NCI-H2081 treated with DMSO at 0.1 percent for 48 hours (cell line): ENCODE measurements at places on chromosomes 16 and 17.

DNA sequence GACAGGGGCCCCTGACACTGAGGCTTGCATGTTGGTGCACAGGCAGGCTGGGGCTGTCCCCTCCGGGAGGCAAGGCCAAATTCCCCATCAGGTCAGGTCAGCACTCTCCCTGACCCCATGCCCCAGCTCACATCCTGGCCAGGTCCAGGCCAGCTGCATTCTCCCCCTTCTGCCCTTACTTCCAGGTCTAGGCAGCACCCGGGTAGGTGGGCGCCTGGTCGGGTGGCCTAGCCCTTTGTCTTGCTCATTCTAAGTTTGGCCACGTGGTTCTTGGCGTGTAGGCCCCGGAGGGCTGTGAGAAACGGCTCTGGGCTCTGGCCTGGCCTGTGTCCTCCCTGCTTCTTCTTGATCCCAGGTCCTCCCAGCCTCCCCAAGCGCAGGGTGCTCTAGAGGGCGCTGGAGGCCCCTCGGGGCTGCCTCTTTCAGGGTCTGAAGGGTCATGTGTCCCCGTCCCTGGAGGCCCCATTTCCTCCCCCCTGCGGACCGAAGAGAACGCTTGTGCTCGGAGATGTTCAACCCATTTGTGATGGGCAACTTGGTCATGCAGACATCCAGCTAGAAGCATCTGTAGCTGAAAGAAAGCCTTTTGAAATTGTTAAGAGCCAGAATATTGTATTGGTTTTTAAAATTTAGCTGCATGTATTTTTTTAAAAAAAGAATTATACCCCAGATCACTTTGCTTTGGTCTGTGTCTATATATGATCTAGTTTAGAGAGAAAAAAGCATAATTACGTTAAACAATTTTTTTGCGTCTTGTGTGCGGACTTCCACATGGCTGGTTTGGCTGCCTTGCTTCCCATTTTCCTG lies 6.7 kb downstream of the BAHCC1 start:
- no peak for DNase-seq

GRCh38 chr16:11726008-11726407 lies 16.6 kb downstream of the TXNDC11 start:
- no peak for DNase-seq

DNA sequence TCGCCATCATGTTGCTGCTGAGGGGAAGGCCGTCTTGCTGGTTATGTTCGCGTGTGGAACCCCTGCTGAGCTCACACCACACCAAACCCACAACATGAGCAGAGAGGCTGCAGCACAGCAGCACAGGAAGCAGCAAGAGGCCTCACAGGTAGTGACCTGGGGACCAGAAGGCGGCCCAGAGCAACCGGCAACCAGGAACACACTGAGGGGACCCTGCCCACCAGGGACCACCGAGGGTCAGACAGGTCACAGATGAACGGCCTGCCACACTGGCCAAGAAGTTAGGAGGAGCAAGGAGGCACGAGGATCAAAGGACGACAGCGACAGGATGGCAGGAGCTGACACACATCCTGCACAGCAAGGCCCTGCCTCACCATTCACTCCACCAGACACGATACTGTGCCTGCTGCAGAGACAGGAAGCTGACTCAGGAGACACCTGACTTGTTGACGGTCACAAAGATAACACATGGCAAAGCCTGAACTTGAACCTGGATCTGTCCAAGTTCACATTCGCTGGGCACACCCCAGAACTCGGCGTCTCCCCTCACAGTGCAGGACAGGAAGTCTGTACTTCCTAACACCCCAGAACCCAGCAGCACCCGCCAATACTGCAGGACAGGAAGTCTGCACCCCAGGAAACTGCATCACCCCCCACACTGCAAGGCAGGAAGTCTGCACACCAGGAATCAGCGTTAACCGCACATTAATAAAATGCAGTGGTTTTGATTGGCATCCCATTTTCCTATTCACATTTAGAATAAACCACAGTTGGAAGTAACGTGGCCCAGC lies 98.5 kb downstream of the ZNF778 start:
- DNase-seq: no peak

DNA sequence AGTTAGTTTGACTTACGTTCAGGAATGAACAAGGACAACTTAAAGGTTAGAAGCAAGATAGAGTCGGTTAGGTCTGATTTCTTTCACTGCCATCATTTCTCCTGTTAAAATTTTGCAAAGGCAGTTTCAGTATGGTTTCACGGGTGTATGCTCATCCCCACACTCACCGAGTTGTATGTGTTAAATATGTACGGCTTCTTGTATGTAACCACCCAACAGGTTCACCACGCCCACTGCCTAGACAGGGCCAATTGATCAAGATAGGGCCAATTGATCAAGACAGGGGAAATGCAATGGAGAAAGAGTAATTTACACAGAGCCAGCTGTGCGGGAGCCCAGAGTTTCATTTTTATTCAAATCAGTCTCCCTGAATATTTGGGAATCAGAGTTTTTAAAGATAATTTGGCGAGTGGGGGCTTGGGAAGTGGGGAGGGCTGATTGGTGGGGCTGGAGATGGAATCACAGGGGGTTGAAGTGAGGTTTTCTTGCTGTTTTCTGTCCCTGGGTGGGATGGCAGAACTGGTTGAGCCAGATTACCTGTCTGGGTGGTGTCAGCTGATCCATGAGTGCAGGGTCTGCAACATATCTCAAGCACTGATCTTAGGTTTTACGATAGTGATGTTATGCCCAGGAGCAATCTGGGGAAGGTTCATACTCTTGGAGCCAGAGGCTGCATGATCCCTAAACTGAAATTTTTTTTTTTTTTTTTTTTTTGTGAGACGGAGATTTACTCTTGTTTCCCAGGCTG lies 62.4 kb upstream of the PLCG2 start:
- DNase-seq: no peak

DNA sequence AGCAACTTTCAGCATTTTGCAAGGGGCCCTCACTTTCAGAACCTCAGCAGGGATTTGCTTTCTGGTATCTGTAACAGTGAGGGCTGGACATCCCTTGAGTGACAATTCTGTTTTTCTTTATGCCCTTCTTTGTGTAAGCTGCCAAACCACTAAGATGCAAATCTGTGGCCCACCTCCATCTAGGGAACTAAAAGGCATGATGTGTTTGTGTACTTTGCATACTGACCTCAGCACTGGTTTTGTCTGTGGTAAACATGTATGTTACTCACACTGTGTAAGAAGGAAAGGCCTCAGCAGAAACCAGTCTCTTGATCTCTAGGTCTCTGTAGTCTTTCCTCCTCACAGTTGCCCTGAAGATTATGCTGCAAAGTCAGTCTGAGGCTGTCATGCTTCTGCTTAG lies 396.6 kb upstream of the DYNLRB2 start:
- DNase-seq: no peak

- no peak for DNase-seq
Measured at GRCh38 chr17:70074956-70075355, at the start of gene KCNJ16. KCNJ16 (plus strand) TSS chr17:70075225; CDS start chr17:70132088, 56,863 bp downstream.

DNA sequence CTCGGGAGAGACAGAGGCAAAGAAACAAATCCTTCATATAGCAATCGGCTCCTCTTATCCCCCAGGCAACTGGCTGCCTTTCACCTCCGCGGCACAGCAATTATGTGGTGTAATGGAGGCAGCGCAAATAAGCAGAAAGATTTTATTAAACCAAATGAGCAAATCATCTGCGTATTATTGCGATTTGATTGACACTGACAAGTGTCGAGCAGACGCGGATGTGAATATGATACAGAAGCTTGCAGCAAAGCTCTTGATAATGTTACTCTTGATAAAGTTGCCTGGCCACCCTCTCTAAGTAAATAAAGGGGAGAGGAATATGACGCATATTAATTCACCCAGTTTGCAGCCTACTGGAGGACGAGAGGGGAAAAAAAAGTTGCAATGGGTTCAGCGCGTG lies 26.5 kb upstream of the AKTIP start:
- DNase-seq: no peak

GRCh38 chr16:73558219-73558618 lies 510.3 kb upstream of the ZFHX3 start:
- DNase-seq: no peak

GRCh38 chr17:72605543-72605942 lies 484.7 kb downstream of the SOX9 start:
- DNase-seq: no peak

- DNase-seq: no peak
Measured at GRCh38 chr16:68386628-68387027, 61.7 kb downstream of the SMPD3 start.

- no peak for DNase-seq
Measured at GRCh38 chr16:59783191-59783590, 1049.1 kb upstream of the GOT2 start.

- no peak for DNase-seq
Measured at GRCh38 chr17:32510466-32510865, 23.7 kb downstream of the CDK5R1 start.

- no peak for DNase-seq
Measured at GRCh38 chr16:6229186-6229585, 1103.5 kb upstream of the RBFOX1 start.

- DNase-seq: no peak
Measured at GRCh38 chr17:61404913-61405685, 5.5 kb downstream of the TBX2 start.

DNA sequence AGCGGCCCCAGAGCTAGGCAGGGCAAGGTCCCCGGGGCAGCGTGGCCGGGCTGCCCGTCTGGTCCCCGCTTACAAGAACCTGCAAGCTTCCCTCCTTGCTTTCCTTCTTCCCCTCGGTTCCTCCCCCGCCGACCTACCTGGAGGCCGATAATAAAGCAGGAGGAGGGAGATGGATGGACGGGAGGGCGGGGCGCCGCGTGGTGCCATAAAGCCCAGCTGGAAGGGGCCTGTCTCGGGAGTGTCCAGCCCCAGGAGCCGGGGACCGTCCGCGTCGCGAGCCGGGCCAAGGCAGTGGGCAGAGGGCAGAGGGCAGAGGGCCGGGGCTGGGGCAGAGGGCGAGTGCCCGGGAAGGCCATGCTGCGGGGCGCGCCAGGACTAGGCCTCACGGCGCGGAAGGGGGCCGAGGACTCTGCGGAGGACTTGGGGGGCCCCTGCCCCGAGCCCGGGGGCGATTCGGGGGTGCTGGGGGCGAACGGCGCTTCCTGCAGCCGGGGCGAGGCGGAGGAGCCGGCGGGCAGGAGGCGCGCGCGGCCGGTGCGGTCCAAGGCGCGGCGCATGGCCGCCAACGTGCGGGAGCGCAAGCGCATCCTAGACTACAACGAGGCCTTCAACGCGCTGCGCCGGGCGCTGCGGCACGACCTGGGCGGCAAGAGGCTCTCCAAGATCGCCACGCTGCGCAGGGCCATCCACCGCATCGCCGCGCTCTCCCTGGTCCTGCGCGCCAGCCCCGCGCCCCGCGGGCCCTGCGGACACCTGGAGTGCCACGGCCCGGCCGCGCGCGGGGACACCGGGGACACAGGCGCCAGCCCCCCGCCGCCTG lies at the start of gene BHLHA9:
Gene BHLHA9, plus strand, starts transcription at position 235 of the 820 bp plus-strand sequence. Its CDS starts 120 bp downstream, at position 355.
- DNase-seq: no peak

DNA sequence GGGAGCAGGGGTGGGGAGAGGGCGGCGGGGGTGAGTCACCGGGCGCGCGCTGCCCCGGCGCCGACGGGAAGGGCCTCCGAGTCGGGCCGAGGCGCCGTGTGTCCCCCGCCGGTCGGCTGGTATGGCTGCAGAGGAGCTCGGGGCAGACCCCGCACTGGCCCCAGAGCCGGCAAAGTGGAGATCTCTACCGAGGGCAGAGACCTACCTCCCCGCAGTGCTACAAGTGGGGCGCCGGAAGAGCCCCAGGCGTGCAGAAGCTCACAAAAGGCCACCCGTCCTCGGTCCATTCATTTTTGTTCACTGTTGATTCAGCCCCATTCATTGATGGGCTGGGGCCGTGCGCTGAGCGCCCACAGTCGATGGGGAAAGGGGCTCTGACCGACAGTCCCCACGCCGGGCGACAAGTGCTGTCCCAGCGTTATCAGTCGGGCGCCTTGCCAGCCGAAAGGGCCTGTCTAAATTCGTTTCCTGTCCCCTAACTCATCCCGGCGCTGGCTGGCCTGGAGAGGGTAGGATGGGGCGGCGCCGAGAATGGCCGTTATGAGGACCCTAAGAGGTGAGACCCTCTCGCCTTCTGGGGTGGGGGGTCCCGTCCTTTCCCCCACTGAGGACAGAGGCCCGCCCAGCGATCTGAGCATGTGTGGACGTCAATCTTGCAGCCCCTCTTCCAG lies 709 bp upstream of the ENO3 start:
- DNase-seq: no peak

DNA sequence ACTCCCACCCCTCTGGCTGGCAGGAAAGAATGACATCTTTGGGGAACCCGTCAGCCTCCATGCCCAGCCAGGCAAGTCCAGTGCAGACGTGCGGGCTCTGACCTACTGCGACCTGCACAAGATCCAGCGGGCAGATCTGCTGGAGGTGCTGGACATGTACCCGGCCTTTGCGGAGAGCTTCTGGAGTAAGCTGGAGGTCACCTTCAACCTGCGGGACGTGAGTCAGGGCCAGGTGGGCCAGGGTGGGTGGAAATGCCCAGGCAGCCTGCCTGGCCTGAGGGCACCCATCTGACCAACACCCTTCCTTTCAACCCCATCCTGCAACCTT lies 8.1 kb upstream of the DCAF7 start:
- no peak for DNase-seq

DNA sequence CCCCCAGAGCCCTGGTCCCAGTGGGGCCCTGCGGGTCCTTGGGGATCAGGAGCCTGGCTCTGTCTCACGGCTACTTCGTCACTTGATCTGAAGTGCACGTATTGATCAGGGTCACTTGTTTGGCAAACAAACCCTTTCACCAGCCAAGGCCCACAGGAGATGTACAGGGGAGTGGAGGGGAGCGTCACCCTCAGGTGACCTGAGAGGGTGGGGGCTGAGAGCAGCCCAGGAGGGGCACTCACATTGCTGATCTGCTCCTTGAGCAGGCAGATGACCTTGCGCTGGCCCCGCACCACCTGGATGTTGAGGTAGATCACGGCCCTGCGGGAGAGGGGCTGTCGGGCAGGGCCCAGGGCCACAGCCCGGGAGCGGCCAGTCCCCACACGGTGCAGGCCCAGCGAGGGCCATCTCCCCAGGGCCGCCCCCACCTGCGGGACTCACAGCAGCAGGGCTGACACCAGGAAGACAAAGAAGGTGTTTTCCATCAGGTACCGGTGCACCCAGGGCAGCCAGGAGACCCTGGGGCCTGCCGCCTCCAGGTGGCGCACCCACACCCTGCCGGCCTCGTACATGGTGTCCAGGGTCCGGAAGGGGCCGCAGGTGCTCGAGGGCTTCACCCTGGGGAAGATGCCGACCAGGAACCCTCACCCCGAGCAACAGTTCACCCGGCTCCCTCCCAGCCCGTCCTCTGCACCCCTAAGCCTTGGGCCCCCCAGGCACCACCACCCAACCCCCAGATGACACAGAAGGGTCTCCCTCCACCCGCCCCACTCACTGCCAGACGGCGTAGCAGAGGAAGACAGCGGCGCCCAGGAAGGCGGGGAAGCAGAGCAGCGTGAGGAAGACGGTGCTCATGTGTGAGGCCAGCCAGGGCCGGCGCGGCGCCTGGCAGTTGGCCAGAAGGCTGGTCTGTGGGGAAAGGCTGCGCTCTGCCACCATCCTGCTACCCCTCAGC lies 11.3 kb downstream of the TMC6 start:
- DNase-seq: no peak
